ENCODE measurements at places on chromosomes 4 and X.

DNA sequence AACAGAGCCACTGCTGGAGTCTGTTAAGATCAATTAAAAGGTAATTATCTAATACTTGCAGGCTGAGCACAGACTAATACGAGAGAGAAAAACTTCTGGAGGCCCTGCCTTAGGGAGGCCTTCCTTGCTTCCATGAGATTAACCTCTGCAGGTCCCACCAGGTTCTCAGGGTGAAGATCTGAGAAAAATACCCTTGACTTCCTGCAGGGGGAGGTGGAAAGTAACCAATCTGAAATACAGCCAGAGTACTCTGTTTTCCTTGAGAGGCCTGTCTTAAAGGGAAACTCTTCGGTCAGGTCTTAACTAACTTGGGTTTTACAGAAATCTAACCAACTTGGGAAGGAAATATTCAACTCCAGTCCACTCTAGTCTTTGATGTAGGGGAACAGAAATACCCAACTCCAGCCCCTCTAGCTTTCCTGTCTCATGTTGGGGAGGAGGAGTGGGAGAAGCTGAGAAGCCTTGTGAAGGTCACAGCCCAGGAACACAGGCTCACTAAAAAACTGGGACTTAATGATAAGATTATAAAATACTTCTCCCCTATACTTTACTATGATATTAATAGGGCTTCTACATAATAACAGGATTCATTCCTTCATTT, 77.1 kb downstream of the TBCK start:
- no peak for DNase-seq

- no peak for DNase-seq
Observed at GRCh38 chrX:16628946-16629595, 20.9 kb upstream of the S100G start.

GRCh38 chr4:15006416-15007024, 4.2 kb downstream of the CPEB2 start:
- no peak for DNase-seq

- no peak for DNase-seq
Observed at GRCh38 chr4:1537410-1538095, 131.3 kb upstream of the NKX1-1 start.

DNA sequence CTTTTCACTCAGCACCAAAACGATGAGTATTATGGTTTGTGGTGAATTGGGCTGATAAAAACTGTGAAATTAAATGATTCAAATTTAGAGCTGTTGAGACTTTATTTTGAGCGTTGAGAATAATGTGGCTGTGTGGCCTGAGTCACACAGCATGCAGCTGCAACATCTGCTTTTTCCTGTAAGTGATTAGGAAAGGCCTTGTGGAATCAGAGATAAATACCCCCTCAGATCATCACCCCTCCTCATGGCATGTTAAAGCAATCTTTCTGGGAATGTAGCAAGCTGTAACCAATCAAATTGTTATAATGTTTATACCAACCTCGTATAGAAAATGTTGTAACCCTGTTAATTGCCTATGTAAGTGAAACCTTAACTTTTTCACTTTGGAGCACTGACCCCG, 90.0 kb upstream of the GRPR start:
- no peak for DNase-seq

GRCh38 chr4:16992566-16993225, 94.3 kb upstream of the LDB2 start:
- DNase-seq, result no peak

- no peak for DNase-seq
Observed at GRCh38 chr4:83771113-83771705, 235.3 kb downstream of the GPAT3 start.

- DNase-seq, result no peak
Observed at GRCh38 chrX:2638279-2638678, 52.8 kb upstream of the CD99 start.

- DNase-seq, result no peak
Observed at GRCh38 chr4:8013976-8014726, 74.5 kb upstream of the AFAP1 start.

- DNase-seq, result no peak
Observed at GRCh38 chr4:45944000-45944399, 179.9 kb downstream of the GABRG1 start.

DNA sequence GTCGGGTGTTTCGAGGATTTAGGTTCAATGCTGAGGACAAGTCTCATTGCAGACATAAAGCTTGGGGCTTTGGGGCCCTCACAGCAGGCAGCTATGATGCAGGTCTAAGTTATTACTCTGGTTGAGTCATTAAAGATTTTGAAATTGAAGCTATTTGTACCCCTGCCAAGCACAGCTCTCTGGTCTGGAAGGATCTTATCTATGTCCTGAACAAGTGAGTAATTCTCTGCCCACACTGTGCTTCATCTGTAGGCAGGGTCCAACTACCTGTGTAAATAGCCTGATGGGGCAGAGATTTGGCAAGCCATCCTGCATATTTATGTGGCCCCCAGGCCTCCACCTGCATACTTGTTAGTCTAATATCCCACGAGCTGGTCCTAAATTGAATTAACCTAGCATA, 41.4 kb upstream of the MAGEA4 start:
- no peak for DNase-seq

- DNase-seq, result no peak
Observed at GRCh38 chr4:132660181-132660580, 488.9 kb upstream of the PCDH10 start.

DNA sequence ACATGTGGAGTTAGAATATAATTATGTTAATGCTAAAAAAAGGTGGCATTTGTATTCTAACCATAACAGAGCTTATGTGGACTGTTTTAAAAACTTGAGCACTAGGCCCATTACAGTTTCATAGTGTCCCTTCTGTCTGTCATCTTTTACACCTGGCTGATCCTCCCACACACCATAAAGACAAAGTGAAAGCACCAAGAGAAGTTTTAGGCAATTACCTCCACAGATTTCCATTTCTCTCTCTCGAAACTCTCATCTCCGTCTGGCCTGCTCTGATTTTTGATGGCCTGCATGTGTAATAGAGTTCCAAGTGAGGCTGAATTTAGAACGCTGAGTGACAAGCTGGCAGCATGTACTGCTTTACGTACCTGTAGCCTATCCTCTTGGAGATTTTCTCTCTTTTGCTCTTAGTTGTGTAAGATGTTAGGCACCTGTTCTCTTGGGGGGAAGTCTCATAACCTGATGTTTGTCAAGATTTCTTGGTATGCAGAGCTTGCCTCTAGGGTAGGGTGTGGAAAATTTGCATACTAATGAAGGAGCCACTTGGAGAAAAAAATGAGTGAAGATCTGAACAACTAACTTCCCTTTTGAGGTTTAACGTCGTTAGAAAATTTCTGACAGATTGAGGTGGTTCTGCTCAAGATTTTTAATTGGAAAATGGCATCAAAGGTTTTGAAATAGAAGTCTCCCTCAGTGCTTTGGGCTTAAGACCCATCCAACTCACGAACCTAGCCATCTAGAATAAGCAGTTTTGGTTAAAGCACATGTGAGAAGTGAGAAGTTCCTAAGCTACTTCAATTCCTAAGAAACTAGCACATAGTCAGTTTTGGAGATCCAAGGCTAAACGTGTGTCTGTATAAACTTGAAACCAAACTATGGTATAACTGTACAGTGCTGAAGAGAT, 57.6 kb upstream of the RAP1GDS1 start:
- DNase-seq, result no peak

GRCh38 chr4:5923376-5923775, 30.5 kb upstream of the CRMP1 start:
- no peak for DNase-seq

DNA sequence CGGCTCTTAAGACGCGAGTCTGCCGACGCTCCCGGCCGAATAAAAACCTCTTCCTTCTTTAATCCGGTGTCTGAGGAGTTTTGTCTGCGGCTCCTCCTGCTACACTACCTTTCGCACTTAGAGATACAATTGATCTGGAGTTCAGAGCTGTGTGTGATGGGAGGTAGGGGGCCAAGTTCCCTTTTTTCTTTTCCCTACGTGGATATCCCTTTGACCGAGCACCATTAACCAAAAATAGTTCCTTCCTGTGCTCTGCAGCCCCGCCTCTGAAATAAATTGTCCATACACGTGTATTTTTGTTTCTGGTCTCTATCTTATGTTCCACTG, 555 bp upstream of the PGM2 start:
- DNase-seq, result no peak

DNA sequence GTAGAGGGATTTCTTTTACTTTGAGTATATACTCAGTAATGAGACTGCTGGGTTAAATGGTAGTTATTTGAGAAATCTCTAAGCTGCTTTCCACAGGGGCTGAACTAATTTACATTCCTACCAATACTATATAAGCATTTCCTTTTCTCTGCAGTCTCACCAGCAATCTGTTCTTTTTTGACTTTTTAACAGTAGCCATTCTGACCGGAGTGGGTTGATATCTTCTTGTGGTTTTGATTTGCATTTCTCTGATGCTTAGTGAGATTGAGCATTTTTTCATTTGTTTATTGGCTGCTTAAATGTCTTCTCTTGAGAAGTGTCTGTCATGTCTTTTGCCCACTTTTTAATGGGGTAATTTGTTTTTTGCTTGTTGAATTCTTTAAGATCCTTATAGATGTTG, 43.3 kb downstream of the SPCS3 start:
- no peak for DNase-seq

DNA sequence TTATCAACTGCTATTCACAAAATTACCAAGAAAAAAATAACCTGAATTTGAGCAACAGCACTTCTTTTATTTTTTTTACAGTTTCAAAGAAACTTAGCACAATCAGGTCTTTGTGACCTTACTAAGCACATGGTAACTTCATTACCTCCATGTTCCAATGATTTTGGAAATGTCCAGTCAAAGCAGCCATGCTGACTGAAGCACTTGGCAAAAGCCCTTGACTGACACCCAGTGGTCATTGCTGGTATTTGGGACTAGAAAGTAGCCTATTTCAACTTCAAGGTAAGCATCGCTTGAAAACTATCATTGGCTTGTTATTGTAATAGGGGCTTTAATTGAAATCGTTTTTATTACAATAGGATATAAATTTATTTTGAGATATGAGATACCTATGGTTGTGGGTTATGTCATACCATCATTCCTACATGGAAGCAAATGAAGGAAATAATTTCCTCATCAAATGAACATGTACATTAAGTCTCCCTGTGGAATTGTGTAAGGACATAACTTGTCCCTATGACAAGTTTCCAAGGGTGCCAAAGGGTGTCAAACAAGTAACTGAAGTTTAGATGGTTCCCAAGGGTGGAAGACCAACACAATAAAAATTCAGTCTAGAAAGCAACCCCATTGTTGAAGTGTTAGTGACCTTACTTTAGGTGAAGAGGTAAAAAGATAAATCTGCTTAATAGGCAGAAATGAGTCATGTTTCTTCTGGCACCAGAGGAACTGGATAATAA, 15.2 kb upstream of the ANXA10 start:
- peak; percentile 17 for DNase-seq
